ENCODE measurements at places on chromosomes 7 and 10.

GRCh38 chr10:44044549-44044948, 340.3 kb downstream of the CXCL12 start:
- DNase-seq: no peak

DNA sequence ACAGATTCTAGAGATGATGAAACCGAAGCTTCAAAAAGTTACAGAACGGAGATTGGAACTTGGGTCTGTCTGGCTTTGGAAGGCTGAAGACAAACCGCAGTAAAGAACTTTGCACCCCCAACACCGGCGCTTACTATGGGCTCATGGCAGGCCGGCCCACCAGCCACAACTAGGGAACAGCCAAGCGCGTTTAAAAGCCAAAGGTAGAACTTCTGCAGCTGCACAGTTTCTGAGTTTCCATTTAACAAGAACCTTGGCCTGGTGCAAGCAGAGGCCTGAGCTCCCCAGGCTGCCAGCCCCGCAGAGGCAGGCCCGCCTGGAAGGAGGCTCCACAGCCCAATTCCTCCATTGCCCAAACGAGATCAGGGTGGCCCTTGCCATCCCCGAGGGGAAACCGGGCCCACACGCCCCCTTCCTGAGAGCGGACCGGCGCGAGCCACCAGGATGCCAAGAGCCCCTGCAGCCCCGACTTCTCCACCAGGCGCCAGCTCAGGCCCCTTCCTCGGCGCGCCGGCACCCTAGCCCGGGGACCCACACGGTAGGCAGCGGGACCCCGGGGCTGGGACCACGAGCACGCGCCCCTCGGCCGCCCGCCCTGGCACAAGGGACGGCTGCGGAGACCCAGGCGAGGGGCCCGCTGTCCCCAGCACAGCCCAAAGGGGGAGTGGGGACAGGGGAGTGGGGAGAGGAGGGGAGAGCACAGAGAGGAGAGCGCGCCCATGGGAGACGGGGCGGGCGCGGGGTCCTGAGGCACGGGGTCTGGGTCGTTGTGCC, 566 bp downstream of the MAD1L1 start:
- DNase-seq: no peak

- no peak for DNase-seq
Measured at GRCh38 chr10:92965314-92965713, 95.3 kb upstream of the CYP26C1 start.

DNA sequence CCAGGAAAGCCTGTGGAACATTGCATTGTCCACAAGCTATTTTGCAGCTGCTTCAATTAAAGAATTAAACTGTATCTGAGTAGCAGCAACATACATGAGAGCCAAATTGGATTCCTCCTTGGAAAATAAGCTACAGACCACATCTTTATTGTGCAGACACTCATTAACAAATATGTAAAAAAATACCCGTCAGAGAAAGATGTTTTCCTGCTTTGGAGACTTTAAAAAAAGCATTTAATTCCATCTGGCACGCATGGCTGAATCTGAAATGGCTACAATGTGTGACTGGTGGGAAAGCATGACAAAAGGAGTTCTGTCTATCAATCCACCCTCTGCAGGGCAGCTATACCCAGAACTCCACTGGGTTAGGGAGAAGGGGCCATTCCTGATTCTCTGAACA, 73.1 kb upstream of the HPS1 start:
- no peak for DNase-seq

DNA sequence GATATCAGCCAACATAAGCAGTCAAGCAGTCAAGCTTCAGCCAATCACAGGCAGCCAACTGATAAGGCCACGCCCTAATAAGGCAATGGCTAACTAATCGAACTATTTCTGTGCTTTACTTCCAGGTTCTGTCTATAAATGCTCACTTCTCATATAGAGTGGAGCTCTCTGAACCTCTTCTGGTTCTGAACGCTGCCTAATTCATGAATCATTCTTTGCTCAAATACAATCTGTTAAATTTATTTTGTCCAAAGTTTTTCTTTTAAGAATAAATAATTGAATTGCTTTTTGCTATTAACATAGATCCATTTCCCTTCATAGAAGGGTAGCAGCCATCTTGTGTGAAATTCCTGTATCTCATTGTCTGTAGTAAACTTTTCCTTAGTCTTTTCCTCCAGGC, 97.9 kb upstream of the TMEM72 start:
- no peak for DNase-seq

- no peak for DNase-seq
Measured at GRCh38 chr7:3156508-3156907, 112.8 kb upstream of the CARD11 start.

DNA sequence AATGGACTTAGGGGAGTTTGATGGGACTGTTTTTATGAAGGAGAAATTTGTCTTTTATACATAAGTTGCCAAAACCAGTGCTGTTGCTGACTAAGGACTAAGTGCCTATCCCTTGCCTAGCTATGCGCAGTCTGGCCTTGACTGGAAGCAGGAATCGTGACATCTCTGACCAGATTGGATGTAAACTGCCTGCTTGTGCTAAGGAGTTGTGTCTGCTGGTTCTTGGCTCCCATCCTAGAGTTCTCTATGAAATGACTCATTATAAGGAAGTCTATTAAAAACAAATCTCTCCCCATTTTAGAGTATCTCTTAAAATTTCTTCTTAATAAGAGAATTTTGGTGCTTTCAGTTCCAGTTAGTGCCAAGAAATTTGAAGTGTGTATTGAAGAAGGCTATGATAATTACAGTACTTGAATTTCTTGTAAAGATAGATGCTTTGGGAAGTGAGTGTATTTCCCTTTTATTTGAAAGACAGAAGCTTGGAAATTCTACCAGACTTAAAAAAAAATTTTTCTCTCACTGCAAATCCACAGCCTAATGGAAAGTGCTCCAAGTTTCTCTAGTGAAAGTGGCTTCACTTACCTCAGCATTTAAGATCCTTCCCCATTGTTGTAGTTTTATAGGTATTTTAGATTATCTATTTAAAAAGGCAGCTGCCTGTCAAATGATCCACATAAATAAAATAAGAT, 77.6 kb downstream of the BICC1 start:
- DNase-seq: peak; percentile 2

GRCh38 chr10:103897241-103897774, 20.7 kb downstream of the STN1 start:
- no peak for DNase-seq
